Type B pancreatic cell (in vitro differentiated cells): ENCODE measurements at places on chromosomes 16 and 17. TPM values are rescaled to one million over a fixed set of nuclear protein-coding genes. Genes with fewer than 3 reads are reported as not detected.

NXN gene
- total RNA-seq: 65.1 and 68.0 TPM in 2 replicates

DNA sequence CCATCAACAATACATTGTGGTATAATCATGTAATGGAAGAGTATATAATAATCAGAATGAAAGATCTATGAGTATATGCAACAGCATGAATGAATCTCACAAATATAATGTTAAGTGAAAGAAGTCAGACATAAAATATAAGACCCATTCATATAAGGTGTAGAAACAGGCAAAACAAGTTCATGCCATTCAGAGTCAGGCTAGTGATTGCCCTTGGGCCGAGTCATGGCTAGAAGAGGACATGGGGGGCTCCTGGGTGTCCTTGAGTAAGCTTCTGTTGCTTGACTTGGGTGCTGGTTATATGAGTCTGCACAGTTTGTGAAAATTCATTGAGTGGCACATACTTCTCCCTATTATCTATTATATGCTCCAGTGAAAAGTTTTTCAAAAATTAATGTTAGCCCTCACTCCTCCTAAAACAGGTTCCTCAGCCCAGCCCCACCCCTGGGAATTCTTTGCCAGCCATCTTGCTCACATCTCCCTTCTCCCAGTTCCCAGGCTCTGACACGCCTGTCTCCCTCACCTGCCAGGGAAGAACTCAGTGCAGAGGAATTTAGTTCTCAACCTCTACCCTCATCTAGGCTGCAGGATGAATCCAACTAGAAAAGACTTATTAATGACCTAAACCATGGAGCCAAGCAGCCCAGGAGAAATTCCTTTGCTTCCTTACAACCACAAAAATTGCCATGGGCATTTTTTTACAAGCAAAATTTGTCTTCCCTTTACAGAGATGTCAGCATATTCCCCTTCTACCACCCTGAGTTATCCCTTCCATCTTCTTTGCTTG, 52.4 kb upstream of the NFAT5 start:
- H3K27ac ChIP-seq: peak overlapping the region; percentile 60
- no peaks in the 10 kb centered on the region for H3K27me3 ChIP-seq
- no peak overlapping the region for H3K4me3 ChIP-seq
- DNase-seq: no peak
- H3K36me3 ChIP-seq: no peaks in the 10 kb centered on the region

HOXB7 gene
- total RNA-seq: 9.8 and 11.7 TPM in 2 replicates

GRCh38 chr17:76683011-76683755, 27.6 kb downstream of the MXRA7 start:
- H3K27me3 ChIP-seq: no peaks in the 10 kb centered on the region
- no peak overlapping the region for H3K27ac ChIP-seq
- H3K36me3 ChIP-seq: peaks cover 8% of the 10 kb centered on the region
- peaks cover 32% of the 10 kb centered on the region for H3K4me1 ChIP-seq

GRCh38 chr16:85017633-85018032, 6.3 kb upstream of the ZDHHC7 start:
- H3K27ac ChIP-seq: peak overlapping the region; percentile 61
- H3K27me3 ChIP-seq: peaks cover 3% of the 10 kb centered on the region
- H3K4me3 ChIP-seq: no peak overlapping the region
- H3K36me3 ChIP-seq: no peaks in the 10 kb centered on the region
- DNase-seq: no peak

DNA sequence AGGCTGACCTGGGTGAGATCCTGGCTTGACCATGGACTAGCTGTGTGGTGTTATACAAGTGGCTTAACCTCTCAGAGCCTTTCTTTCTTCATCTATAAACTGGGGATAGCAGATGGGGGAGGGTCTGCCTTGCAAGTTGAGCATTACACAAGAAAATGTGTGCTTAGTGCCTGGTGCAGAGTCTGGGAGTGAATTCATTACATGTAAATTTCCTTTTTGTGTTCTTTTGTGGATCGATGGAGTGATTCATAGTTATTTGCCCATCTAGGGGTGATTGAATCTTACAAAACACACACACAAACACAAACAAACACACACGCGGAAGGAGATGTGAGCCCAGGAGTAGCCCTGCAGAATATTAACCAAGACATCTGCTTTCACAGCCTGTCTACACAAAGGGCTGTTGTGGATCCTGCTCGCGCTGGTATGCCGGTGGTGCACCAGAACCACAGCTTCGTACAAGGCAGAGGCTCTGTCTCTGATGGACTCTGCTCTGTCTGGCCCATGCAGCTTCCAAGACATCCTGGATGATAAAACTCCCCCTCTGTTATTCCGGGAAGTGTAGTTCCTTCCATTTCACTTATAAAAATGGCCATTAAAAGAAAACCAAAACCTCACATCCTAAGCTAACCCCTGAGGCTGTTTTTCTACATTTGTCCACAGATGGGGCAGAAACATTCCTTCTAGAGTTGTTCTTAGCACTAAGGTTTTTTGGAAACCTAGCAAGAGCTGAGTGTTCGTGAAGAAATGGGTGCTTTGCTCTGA, 86.1 kb downstream of the UTP18 start:
- H3K27ac ChIP-seq: peak overlapping the region; percentile 41
- H3K27me3 ChIP-seq: peaks cover 4% of the 10 kb centered on the region
- DNase-seq: no peak
- no peaks in the 10 kb centered on the region for H3K36me3 ChIP-seq
- no peak overlapping the region for H3K4me3 ChIP-seq
